ENCODE measurements at places on chromosomes 2 and 18. TPM values are rescaled to one million over a fixed set of nuclear protein-coding genes. Genes with fewer than 3 reads are reported as not detected.

NR4A2 gene
- total RNA-seq = 12.0 TPM

IL36G gene
- 0.62 TPM for total RNA-seq

CCDC121 gene
- 2.7 TPM for total RNA-seq

PROKR1 gene
- 0.12 TPM for total RNA-seq

FEV gene
- total RNA-seq = 0.07 TPM

AKAIN1 gene
- total RNA-seq = not detected

ARHGAP25 gene
- total RNA-seq = not detected

SULT1C2 gene
- total RNA-seq = not detected

EFR3B gene
- total RNA-seq = 4.6 TPM

RFTN2 gene
- total RNA-seq = 0.07 TPM

TFCP2L1 gene
- 3.5 TPM for total RNA-seq

MARCO gene
- total RNA-seq = not detected

Measured in PC-3 (cell line).